Activated CD4-positive, CD25-positive, alpha-beta regulatory T cell treated with anti-CD3 and anti-CD28 coated beads, Interleukin-2, amount 50 U/mL, for 24 hours (primary cell): ENCODE measurements at places on chromosomes 7 and 10.

DNA sequence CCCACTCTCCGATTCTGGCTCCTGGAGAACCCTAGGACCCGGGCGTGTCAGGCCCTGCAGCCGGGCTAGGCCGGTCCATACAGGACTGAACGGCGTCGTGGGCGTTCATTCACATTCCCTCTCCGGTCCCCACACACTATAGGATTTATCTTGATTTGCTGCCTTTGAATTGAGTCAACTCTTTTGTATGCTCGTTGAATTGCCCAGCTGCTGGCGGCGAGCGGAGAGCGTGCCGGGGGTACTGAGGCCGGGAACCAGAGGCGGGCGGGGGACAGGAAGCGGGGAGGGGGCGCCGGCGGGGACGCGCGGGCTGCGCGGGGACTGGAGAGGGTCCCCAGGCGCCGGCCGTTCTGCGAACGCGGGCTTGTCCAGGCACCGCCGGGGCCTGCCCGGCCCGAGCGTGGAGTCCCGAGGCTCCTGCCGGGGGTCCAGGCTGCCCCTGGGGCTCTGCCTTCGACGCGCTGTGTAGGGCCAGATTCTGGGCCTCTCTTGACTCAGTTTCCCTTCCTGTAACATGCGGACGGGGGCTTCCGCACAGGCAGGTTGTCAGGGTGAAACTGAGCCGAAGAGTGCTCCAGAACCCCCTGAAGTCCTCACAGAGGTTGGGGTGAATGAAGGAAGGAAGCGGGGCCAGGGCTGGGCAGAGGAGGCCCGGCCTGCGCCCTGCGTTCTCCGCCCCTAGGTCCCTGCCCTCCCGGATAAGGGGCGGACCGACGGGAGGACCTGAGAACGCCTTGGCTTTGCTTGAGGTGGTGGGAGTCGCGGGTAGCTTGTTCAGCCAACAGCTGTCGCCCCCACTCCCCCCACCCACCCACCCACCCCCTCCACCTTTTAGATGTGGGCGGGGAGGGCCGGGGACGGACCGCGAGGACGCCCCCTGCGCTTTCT lies 769 bp upstream of the ELFN1 start:
- ATAC-seq: peak; percentile 9

GRCh38 chr7:101952355-101953247 lies 135.2 kb downstream of the CUX1 start:
- ATAC-seq: no peak

DNA sequence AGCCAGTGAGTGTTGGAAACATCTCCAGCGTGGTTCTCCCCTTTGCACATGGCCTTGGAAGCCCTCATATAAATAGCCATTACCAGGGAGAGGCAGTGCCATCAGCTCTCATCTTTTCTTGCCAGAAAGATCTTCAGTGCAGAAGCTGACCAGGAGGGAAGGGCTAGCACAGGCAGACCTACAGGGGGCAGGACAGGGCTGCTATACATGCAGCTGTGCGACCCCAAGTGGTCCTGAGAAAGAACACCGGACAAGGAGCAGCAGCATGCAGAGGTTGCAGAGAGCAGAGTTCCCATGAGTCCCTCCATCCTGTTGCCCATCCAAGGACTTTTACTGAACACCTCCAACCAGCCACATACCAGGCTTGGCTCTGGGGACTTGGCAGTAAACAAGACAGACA lies 17.1 kb downstream of the GRID1 start:
- no peak for ATAC-seq

DNA sequence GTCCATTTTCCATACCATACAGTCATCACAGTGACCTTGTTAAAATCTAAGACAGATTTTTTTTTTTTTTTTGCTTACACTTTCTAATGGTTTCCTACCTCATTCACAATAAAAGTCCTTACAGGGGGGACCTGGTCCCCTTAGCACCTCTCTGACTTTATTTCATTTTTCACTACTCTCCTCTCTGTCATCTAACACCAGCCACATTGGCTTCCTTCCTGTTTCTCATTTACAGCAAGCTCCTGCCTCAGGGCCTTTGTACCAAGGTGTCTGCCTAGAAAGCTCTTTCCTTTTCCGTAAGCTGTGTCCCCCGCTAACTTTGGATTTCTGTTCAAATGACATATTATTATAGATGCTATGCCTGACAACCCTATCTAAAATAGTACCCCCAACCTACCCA lies 27.7 kb downstream of the CC2D2B start:
- ATAC-seq: no peak

DNA sequence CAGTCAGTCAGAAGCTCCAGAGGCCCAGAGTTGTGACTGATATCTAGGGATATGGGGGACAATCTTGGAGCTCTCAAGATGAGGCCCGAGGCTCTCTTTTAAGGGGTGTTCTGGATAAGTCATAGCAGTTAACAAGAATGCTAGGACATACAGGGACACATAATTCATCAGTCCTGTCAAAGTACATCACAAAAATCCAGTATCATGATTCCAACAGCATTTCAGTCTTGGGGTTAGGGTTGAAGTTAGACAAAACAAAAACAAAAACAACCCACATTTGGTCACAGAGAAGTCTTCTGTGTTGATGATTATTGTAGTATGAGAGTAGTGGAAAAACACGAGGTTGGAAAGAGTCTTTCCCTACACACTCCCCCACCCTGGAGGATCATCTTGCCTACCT lies 39.4 kb downstream of the BTRC start:
- ATAC-seq: no peak

DNA sequence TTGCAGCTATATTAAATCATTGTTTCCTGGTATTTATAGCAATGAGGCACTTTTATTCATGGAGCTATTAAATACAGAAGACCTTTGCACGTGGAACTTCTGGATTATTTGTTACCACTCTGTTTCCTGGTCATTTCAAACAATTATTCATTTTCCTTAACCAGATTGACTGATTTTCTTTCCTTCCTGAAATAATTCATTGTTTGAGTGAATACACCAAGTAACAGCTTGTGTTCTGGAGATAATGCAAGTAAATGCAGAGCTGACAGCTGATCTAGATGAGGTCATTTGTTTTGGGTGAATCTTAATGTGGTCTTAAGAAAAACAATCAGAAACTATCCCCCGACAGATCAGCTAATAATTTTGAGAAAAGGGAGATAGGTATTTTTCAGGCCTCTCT lies 497.7 kb downstream of the KIF20B start:
- no peak for ATAC-seq

GRCh38 chr10:100148353-100149211 lies 37.2 kb downstream of the ERLIN1 start:
- ATAC-seq: peak; percentile 96

DNA sequence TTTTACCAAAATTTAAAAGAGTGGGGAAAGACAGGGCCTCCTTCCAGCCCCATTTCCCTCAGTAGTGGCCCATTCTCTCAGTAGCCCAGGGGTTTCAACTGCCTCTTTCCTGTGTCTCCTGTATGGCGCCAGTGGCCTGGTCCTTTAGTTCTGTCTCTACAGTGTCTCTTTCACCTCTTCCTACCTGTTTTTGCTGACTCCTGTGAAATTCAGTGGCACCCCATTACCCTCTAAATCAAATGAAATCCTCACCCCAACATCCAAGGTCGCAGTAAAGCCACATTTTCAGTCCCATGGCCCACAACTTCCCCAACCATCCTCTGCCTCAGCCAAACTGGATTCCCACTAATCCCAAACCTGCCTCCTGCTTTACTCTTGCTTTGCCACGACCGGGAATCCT lies 200.7 kb downstream of the IPMK start:
- ATAC-seq: no peak

- no peak for ATAC-seq
Measured at GRCh38 chr10:96038476-96039387, 4.7 kb upstream of the CCNJ start.

GRCh38 chr10:70747192-70747965 lies 37.8 kb downstream of the TBATA start:
- ATAC-seq: no peak

GRCh38 chr7:15648461-15648961 lies 38.0 kb downstream of the MEOX2 start:
- no peak for ATAC-seq

DNA sequence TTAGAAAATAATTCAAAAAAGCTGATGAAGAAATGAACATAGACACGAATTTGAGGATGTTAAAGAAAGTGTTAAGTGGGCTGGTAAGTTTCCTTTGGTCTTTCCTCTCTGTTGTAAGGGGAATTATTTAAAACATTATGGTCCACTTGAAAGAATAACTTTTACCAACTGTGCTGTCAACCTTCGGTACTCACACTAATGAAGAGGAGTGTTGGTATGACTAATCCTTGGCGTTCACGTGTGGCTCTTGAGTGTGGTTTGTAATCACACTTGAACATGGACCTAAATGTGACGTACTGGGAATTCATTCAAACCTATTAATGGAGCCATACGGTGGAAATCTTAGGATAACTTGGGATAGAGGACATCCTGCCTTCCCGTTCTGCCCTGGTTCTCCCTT lies 41.3 kb downstream of the TBXAS1 start:
- ATAC-seq: no peak

- ATAC-seq: no peak
Measured at GRCh38 chr10:48557511-48558123, 47.3 kb downstream of the ARHGAP22 start.

GRCh38 chr7:34158368-34159153 lies 253.2 kb downstream of the BMPER start:
- no peak for ATAC-seq

GRCh38 chr7:4613846-4614548 lies 68.1 kb upstream of the FOXK1 start:
- ATAC-seq: no peak

DNA sequence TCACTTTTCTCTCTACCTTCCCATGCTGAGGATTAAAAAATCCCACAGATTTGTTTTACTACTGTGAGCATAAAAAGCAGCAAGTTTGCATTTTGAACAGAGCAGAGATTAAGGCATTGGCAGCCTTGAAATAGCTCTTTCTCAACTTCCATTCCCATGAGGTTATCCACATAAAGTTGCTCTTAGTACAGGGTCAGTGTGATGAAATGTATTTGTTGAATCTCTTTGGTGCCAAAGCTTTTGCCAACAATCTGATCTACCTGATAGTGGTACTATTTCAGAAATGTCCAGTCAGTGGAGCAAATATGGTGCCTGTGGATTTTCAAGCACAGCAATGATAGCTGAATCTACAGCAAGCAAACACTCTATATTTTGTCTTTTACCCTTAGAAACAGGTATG lies 254.8 kb downstream of the INHBA start:
- no peak for ATAC-seq

DNA sequence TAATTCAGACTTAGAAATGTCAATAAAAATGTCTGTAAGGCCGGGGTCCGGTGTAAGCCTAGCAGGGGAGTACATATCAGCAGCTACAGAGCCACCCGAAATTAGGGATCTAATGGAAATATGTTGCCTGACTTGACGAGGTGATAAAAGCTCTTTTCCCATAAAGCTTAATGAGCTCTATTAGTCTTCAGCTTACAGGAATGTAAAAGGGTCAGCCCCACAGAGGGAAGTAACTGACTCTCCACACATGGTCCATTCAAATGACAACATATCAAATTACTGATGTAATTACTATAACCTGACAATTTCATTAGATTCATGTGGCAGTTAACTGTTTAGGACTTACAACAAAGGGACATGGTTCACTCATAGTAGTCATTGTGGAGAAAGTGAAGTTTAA lies 62.3 kb downstream of the ATE1 start:
- ATAC-seq: no peak

DNA sequence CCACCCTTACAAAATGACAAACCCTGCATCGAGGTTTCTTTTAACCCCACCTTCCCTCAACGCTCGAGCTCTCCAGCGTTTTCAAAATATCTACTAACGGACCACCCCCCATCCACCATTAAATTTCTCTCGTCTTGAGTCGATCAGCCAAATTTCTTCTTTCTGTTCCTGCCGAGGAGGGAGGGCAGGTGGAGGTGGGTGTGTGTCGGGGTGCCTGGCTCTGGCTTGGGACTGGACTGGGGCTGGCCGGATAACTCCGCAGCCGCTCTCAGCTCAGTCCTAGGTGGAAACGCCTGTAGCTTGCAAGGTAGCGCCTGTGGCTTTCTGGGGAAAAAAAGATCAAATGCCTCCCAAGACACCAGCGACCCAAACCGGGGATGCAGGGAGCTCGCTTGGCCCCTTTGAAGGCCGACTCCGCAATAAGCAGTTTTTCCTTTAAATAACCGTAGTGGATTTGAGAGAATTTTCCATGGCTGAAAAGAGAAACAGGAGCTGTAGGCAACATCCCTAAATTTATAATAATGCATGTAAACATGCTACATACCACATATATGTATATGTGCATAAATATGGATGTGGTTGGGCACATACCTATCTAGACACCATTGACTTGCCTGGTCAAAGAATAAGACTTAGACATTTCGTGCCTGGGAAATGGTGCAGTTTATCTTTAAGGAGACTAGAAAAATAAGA lies 1.9 kb upstream of the TMEM178B start:
- ATAC-seq: no peak

DNA sequence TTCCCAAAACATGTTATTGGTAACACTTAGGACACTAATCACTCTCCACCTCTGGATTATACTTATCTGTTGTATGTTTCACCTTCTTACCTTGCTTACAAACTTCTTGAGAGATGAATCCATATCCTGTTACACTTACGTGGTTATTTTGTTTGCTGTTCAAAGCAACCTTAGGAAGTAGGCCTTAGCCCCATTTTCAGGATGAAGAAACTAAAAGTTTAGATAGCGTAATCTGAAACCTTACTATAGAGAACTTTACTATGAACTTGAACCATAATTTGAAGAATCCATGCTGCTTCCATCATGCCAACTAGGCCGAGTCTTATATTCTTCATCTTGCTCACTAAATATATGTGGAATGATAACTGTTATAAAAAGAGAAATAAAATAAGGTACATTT lies 4.6 kb downstream of the TES start:
- ATAC-seq: no peak

DNA sequence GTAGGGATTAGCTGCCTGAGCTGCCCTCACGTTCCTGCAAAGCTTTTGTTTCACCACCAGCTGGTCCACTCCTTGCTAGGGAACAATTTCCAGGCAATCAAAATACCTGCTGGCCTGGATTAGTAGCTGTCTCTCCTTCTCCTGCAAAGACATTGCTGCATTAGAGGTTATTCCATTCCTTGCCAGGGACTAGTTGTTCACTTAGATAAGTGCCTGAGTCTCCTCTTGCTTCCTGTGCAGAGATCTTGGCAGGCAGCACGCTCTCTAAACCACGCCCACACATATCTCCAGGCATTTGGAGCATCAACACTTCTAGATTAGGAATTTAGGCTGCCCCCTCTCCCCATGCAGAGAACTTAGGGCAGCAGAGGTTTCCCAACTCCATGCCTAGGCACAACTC lies 150.4 kb upstream of the SMIM30 start:
- no peak for ATAC-seq

- ATAC-seq: no peak
Measured at GRCh38 chr7:51593628-51594027, 277.0 kb upstream of the COBL start.
